Activated CD4-positive, alpha-beta T cell treated with anti-CD3 and anti-CD28 coated beads, Interleukin-10, Interleukin-2, amounts not matched to agents 100 ng/mL and 50 ng/mL, durations not matched to agents 16 hours and 8 hours (primary cell): ENCODE measurements at places on chromosomes 1 and 21.

- DNase-seq, result no peak
Observed at GRCh38 chr1:114585231-114585630, 3.8 kb upstream of the BCAS2 start.

DNA sequence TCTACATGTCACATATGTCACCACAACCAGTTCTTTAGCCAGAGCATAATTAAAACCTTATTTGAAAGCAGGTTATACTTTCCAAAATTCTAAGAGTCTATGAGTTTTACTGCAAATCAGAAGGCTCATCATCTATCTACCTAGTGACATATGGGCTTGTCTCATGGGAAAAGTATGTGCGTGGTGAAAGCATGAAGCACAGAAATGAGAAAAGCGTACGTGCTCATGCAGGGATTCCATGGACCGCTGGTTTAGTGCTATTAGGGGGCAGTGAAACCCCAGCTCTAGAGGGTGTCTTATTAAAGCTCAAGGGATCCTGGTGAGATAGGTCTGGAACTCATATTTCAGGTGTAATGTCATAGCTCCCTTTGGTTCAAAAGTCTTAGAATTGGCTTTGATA is 50.2 kb downstream of the FAM163A start:
- no peak for DNase-seq

- DNase-seq, result peak; percentile 63
Observed at GRCh38 chr1:198175423-198176170, 18.8 kb downstream of the NEK7 start.

- peak; percentile 65 for DNase-seq
Observed at GRCh38 chr1:210250998-210251679, 18.5 kb downstream of the SERTAD4 start.

- no peak for DNase-seq
Observed at GRCh38 chr21:19290328-19290727, 886.7 kb upstream of the TMPRSS15 start.

GRCh38 chr1:53108646-53109580 is 33.5 kb downstream of the SLC1A7 start:
- DNase-seq, result no peak

- no peak for DNase-seq
Observed at GRCh38 chr1:203440771-203441170, 34.8 kb upstream of the PRELP start.

- DNase-seq, result no peak
Observed at GRCh38 chr1:15370268-15370667, 39.4 kb upstream of the EFHD2 start.

GRCh38 chr1:11850156-11850555 is 2.6 kb upstream of the NPPA start:
- DNase-seq, result no peak

DNA sequence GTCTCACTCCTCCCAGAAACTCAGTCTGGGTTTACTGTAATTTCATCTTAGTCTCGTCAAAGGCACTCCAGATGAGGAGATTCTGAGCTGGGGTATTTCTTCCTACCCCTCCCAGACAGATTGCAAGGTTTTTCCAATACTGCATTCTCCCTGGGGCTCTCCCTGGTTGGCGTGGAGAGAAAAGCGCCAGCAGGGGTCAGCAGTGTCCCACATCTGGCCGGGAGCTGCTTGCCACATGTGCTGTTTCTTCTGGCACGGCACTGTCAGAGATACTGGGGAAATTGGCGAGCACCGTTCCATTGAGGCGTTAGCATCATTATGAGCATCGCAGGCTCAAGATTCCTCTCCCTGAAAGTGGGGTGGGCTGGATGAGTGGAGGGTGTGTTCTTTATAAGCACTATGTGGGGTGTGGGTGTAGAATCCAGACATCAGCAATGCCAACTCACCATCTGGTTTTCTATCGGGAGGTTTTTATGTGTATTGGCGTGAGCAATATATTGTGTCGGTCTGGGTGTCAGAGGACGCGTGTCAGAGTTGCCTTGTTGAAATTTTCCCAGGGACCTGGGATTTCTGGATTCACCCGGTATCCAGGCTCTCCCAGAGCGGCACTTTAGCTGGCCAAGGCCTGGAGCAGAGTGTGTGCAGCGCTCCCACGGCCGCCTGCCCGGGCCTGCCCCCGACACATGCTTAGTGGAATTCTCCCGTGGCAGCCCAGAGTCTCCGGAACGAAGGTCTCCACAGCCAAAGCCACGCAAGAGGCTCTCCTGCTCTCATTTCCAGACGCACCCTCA is 8.0 kb upstream of the NAV1 start:
- peak; percentile 60 for DNase-seq

- DNase-seq, result no peak
Observed at GRCh38 chr1:182166750-182167149, 105.2 kb upstream of the ZNF648 start.

GRCh38 chr21:44767834-44768831 is 33.5 kb downstream of the UBE2G2 start:
- DNase-seq, result no peak

GRCh38 chr1:187537936-187538335 is 709.2 kb downstream of the PLA2G4A start:
- DNase-seq, result no peak

GRCh38 chr1:114081437-114082303 is 72.0 kb downstream of the SYT6 start:
- no peak for DNase-seq

GRCh38 chr1:157813269-157813668 is 6.7 kb downstream of the FCRL1 start:
- DNase-seq, result no peak

DNA sequence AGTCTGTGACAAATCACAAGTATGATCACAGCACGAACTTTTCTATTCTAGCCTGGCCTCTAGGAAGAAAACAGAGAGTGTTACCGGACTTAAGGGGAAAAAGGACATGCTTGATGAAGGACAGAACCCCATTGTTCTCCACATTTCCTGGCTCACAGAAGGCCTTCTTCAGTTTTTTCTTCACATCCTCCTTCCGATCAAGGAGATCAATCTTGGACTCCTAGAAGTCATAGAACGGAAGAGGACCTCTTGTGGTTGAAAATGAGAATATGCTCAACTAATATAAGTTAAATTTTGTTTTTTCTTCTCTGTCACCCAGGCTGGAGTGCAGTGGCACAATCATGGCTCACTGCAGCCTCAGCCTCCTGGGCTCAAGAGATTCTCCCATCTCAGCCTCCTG is 30.3 kb downstream of the YARS1 start:
- DNase-seq, result no peak

- DNase-seq, result no peak
Observed at GRCh38 chr1:165228111-165228655, 128.3 kb downstream of the LMX1A start.

DNA sequence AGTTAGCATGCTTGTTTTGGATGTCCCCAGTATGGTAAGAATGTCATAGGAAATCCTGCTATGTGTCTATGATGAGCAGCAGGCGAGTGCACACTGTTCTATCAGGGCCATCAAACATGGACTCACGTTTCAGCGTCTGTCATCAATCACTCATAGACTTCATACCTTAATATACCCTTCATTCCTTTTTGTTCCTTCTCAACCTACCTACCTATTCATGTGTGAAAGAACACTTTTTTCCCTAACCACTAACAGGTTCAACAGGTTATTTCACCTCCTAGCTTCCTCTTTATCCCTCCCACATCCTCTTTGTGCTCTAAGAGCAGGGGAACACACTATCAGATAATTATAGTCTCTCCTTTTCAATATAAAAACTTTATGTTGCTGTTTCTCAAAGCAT is 300.6 kb downstream of the TM2D1 start:
- DNase-seq, result no peak

GRCh38 chr1:231676487-231676886 is 49.9 kb downstream of the DISC1 start:
- no peak for DNase-seq

DNA sequence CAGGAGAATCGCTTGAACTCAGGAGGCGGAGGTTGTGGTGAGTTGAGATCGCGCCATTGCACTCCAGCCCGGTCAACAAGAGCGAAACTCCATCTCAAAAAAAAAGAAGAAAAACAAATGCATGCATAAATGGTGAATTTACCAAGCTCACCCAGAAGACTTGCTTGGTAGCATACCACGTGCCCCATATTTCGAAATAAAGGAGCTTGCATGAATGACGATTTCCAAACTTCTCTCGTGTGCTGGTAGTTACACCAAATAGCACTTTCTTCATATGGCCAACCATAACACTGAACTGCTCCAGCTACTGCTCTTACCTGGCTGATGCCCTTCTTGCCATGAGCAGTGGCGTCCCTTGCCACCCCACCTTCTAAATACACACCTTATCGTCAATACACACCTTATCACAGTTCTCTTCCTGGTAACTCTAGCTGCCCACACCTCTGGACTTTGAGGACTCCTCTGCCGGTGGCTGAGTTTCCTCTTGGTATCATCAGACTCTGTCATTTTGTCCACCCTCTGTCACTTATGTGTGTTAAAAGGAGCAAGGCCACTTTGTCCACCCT is 2.8 kb downstream of the DOP1B start:
- no peak for DNase-seq

DNA sequence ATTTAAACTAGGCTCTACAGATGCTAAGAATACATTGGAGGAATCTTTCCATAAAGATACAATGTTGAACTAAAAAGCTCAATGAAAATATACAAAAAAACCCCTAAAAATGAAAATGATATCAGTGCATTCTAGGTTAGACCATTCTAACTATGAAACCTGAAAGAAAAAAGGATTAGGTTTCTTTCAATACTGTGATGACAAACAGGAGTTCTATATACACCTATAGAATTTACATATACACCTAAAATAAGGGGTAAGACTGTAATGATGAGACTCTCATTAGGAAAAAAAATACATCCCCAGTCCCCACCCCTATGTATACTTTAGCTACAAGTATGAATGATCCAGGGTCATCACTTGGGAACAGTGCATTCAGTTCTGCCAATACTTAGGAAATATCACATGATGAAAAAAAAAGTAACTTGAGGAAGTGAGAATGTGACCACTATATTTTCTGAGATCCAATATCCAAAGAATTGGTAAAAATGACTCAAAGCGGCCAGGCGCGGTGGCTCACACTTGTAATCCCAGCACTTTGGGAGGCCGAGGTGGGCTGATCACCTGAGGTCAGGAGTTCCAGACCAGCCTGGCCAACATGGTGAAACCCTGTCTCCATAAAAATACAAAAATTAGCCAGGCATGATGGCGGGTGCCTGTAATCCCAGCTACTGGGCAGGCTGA is 26.3 kb downstream of the SELENOF start:
- DNase-seq, result no peak

- DNase-seq, result peak; percentile 65
Observed at GRCh38 chr1:39639305-39640130, at the start of gene HEYL. TSS of gene HEYL (minus strand) at chr1:39639643. CDS start at chr1:39639625, 18 bp downstream.

GRCh38 chr1:91501523-91501851 is 836 bp downstream of the CDC7 start:
- DNase-seq, result peak; percentile 60

DNA sequence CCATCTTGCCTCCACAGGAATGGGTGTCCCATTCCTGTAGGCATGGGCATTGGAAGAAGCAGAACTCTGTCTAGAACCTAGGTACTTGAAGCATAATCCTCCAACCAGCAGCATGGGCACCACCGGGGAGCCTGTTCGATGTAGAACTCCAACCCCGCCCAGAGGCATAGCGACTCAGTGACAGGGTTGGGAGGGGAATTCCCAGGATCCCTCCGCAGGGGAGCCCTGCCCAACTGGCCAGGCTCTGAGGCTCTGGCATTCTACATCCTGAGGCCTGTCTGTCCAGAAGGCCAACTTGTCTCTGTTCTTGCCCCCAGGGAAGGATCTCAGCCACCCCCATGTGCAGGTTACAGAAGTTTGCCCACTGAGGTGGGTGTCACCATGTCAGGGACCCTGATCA is 38.2 kb downstream of the CACNA1S start:
- DNase-seq, result no peak

GRCh38 chr1:109383087-109383779 is 14.5 kb downstream of the SORT1 start:
- DNase-seq, result no peak

DNA sequence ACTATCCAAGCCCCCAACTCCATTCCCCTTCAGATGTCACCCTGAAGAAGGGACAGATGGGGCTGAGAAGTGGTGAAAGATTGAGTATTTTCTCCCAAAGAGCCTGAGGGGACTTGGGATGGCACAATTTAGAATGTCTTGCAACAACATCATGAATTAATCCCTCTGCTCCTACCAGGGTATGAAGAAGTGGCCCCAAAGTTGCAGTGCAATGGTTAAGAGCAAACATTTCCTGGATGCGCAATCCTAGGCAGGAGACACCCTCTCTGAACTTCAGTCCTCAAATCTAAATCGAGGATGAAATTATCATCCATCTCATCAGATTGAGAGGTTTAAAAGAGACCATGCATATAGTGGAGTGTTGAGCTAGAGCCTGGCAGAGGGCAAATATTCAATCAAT is 28.6 kb upstream of the CITED4 start:
- DNase-seq, result no peak

GRCh38 chr1:111852261-111852721 is 96.6 kb downstream of the DDX20 start:
- no peak for DNase-seq

GRCh38 chr1:3027611-3028371 is 6.5 kb downstream of the ACTRT2 start:
- no peak for DNase-seq

DNA sequence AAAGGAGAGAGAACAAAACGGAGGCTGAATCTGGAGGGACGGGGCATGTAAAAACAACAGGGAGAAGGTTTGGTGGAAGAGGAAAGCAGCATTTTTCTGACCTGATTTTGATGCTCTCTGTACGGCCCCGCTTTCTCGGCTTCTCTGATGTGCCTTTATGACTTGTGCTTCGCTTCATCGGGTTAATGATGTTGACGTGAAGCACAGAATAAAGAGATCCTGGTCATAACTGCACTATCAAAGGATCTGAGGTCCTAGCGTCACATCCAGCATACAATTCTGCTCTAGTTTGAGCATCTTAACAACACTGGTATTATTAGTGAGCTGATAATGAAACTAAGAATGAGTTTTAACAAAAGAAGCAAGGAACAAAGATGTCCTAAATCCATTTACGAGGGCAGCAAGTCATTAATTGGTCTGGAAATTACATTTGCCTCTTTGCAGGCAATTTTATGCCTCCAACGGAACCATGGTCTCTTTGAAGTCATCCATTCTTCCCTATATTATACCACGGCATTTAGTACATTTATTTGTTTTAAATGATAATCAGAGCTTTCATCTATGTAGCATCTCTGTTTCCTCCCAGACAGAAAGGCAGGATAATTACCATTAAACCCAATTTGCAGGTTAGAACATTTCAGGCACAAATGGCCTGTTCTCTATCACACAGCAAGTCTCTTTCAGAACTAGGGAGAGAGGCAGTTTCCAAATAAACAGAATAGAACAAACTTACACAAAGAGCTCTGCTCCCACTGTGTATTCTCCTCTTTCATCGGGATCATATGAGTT is 45.3 kb upstream of the B3GALNT2 start:
- DNase-seq, result no peak

- peak; percentile 14 for DNase-seq
Observed at GRCh38 chr1:153032677-153033308, 1.8 kb downstream of the SPRR1B start.
